ENCODE measurements at places on chromosomes 6 and 20.
A peak's percentile ranks its signal among the peaks of the same experiment; 100 is the strongest.

GRCh38 chr6:12051861-12052368 lies 39.8 kb downstream of the HIVEP1 start:
- DNase-seq: peak; percentile 71

DNA sequence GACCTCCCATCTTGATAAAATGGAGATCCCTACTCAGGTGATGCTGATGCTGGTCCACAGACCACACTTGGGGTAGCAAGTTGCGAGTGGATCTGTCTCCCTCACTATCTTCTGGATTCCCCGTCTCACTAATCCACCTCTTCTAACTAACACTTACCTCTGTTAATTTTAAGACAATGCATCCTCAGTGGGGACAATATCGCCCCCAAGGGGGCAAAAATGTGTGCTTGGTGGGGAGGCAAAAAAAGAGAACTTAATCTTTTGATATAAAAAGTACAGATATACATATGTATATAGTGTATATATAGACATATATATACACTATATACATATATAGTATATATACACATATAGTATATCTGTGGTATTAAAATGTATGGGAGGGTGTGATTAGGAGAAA lies 4.3 kb downstream of the LRFN2 start:
- DNase-seq: no peak

DNA sequence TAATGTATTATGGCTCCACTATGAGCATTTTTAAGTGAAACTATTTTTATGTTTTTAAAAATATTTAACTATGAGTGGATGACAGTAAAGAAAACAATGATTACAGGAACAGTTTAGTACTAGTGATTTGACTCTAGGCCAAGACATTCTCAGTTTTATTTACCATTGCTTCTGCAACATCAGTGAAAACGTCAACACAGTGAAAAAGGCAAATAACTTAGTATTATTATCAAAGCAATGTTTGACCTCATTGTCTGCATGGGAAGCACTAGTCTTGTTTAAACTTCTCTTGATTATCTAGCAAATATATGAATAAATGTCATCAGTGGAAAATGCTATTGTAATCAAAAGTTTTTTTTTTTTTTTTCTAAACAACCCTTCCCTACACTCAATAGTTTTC lies 165.0 kb downstream of the HTR1B start:
- DNase-seq: no peak

DNA sequence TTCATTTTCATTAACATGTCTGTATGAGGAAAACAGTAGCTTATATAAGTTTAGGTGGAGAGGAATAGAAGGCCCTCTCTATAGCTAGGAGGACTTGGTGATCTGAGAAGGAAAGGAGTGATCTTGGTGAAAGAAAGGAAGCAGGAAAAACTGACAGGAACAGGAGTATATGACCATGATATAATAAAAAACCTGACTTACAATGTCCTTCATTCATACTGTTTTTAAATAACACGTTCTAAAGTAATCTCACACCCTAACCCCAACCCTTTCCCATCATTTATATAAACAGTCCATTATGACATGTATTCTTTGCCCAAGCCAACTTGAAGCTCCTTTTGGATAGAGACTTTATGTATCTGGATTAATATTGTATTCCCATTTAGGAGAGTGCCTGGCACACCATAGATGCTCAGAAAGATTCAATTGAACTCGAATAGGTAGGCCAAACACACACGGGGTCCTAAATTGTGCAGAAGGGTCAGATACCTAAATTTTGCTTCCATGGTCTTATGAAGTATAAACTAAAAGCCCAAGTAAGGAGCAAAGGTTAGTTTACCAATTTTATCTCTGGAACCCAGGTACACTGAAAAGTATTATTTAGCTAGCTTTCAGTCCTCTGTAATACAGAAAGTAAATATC lies 75.9 kb downstream of the OR2B2 start:
- no peak for DNase-seq

DNA sequence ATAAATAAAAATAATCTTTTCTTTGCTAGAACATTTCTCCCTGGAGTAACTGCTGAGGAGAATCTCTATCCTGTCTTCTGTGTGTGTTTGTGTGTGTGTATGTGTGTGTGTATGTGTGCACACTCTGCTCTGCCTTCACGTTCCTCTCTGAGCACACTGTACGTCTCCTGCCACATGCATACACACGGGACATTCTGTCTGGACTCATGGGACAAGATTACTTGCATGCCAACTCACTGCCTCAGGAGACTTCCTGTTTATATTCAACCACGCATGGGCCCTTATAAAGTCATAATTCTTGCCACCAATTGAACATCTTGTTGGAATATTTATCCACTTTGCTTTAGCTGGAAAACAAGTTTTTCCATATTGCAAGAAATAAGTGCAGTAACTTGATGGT lies 930.6 kb downstream of the KIF16B start:
- no peak for DNase-seq

- DNase-seq: no peak
Measured at GRCh38 chr6:141103246-141103645, 1029.5 kb upstream of the GJE1 start.

- DNase-seq: no peak
Measured at GRCh38 chr6:131367206-131367873, 205.7 kb upstream of the ARG1 start.

DNA sequence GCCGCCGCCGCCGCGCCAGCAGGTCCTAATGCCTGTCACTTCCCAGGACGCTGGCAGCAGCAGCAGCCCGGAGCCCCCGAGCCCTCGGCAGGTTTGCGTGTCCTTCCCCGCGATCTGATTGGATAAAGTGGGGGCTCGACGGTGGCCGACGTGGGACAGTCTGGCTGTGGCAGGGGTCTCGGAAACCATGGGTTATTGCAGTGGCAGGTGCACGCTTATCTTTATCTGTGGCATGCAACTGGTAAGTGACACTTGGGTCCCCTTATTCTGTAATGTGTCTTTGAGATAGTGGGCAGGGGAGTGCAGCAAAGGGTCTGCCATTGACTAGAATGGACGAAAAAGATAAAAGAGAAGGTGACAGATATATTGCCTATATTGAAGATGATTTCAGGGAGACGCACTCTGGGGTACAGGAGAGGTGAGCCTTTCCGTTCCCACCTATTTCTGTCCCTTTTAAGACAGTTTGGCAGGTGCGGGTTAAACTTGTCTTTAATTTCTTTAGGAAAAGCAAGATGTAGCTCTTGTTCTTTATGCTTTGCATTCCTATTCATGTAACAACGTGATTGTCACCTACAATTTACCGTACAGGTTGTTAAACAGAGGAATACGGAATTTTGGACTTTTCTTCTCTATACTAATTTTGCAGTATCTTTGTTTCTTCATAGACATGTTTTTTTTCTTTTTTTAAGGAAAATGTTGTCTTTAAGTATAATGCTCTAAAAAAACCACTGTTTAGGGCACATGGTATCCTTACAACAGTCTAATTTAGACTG lies 535 bp downstream of the NKAIN2 start:
- no peak for DNase-seq

GRCh38 chr20:50144362-50144761 lies 9.2 kb downstream of the PEDS1 start:
- DNase-seq: peak; percentile 63

DNA sequence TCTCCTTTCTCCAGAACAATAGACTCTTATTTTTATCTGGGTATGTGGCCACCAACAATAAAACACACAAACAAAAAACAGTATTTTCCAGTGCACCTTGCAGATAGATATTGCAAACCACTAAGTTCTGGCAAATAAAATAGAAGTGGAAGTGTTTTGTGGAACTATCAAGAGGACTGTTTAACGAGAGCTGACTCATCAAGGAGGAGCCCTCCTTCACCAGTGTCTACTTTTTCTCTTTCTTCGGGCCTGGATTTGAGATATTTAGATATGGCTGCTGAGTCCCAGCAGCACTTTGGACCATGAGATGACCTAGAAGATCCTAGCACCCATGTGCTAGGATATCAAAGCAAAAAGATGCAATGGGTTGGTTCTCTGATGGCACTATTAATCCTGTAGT lies 154.7 kb downstream of the AIG1 start:
- no peak for DNase-seq

DNA sequence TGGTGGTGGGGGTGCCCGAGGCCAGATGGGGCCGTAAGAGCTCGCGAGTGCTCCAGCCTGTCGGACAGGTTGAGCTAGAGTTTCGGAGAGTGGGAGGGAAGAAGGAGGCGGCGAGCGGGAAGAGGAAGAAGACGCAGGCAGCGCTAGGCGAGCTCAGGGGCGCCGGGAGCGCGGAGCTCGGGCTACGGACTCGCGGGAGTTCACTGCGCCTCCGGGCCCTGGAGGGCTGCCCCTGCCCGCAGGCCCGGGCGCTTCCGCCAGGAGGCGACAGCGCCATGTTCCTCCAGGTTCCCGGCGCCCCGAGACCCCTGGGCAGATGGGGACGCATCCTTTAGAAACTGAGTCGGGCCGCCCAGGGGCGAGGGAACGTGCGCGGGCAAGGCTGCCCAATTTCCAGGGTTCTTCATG lies 984 bp downstream of the TFAP2C start:
- DNase-seq: no peak

- no peak for DNase-seq
Measured at GRCh38 chr6:159450815-159451465, 242.1 kb downstream of the SOD2 start.

DNA sequence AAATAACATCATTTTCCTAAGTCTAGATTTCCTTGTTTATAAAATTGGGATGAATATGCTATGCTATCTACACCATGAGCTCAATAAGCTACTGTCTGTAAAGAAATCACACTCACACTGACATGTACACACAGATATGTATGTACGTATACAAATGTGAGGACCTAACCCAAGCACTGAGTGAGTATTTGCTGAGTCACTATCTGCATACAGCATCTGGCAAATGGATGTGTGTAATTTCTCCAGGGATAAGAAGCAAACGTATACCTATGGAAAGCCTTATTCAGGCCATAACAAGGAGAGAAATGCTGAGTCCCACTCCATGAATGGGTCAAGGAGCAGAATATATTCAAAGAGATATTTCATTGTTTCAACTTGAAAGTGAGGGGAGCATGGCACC lies 153.9 kb downstream of the LPA start:
- DNase-seq: no peak

GRCh38 chr20:14127514-14128223 lies 132.4 kb downstream of the MACROD2 start:
- no peak for DNase-seq

GRCh38 chr20:23059846-23060245 lies 10.4 kb upstream of the THBD start:
- no peak for DNase-seq

- DNase-seq: no peak
Measured at GRCh38 chr6:140203661-140204147, 829.3 kb upstream of the CITED2 start.

GRCh38 chr6:15430931-15431405 lies 185.1 kb downstream of the JARID2 start:
- no peak for DNase-seq

DNA sequence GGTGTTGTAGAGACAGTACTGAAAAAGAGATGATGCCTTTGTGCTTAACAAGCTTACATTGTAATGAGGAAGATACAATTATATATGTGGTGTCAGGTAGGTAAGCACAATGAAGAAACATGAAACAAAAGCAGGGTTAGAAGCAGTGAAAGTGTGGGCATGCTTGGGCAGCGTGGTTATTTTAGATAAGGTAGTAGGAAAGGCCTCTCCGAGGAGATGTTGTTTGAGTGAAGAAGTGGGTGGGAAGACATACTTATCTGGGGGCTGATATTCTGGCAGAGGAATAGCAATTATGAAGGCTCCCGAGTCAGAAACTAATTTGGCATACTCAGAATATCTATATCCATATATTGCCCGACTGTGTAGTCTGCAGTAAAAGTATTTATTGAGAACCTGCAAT lies 4.7 kb downstream of the CDKAL1 start:
- no peak for DNase-seq

DNA sequence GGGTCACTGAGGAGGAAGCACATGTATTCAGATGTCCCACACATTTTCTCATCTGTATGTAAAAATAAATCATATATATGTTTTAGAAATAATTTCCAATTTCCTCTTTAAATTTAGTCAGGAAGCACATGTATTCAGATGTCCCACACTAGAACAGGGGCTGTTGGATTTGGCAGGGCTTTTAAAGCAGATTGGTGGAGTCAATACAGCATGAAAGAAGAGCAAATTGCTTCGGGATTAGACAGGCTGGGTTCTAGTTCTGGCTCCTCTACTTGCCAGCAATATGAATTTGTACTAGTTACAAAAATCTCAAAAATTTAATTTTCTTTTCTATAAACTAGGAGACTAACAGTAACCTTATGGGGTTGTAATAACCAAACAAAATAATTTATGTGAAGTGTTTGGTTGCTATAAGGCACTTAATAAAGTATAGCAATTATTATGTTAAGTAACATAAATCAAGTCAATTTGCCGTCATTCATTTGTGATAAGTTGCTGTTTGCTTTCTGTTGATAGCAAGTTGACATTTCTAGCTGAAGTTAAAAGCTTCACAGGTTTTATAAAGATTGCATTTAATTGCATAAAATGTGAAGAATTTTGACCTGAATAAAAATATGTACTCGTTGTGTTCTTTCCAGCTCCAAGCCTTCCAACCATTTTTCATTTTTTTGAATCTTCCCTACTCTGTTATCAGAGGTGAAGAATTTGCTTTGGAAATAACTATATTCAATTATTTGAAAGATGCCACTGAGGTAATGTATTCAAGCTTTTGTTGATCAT lies 88.9 kb downstream of the CD109 start:
- no peak for DNase-seq

- no peak for DNase-seq
Measured at GRCh38 chr20:13611611-13612125, 27.1 kb downstream of the TASP1 start.

DNA sequence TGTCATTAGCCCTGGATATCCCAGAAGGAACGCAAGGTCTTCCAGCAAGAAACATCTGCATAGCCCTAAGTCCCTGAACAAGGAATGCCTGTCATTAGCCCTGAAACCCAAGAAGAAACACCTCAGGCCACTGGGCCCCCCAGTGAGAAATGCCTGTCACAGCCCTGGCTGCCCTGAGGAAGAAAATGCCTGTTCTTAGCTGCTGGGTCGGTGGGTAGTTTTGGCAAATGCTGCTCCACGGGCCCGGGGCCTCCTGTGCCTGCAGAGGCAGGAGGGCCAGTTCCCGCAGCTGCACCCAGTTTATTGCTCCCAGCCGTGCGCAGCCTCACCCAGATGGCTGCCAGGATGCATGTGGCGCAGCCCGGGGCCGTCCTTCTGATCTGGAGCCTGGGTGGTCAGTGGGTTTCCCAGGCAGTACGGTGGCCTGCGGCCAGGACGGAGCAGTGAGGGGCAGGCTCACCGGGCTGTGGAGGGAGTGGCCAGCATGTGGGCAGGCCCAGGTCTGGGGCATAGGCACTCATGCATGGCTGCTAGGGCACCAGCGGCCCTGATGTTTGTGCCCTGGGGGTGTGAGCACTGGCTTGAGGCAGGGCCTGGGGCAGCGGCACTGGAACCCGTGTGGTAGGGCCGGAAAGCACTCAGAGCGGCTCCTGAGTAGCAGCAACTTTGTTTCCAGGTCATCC lies 219.0 kb downstream of the ERMARD start:
- DNase-seq: no peak

All from CD4-positive, alpha-beta T cell treated with Interleukin-15 for 1 hour (primary cell).